Activated CD4-positive, alpha-beta memory T cell treated with anti-CD3 and anti-CD28 coated beads, Interleukin-2, amount 10 ng/mL, durations not matched to agents 7 days and 5 days (primary cell): ENCODE measurements at places on chromosomes 3 and 15.

DNA sequence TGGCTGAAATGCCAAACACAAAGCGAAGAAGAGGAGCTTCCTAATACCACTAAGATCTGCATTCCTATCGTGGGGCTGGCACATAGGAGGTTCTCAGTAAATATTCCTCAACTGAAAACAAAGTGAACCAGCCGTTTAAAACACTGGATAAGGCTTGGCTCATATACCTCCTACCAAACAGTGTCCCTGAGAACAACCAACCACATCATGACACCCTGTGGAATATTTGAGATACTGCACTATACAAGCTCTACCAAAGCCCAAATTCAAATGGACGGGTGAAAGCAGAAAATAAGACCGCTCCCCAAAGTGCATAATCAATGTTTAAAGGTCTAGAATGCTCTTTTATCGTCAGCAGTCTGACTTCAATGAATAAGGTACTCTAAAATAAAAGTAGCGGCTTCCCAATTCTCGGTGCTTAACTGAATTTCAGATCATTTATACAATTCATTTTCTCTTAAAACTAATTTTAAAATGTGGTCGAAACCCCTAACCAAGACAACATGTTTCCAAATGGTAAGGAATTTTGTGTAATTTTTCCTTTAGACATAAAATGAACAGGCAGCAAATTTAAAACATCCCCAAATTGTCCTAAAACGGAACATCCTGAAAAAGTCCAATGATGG is 425.8 kb downstream of the ERC2 start:
- DNase-seq, result no peak
- no peaks in the 10 kb centered on the region for H3K36me3 ChIP-seq
- no peak overlapping the region for H3K27ac ChIP-seq

GRCh38 chr3:194133661-194134230 is 2.2 kb upstream of the HES1 start:
- peaks cover 26% of the 10 kb centered on the region for H3K36me3 ChIP-seq
- H3K4me3 ChIP-seq, result peak overlapping the region; percentile 68
- peak; percentile 21 for DNase-seq
- H3K27me3 ChIP-seq, result peaks cover 64% of the 10 kb centered on the region
- H3K4me1 ChIP-seq, result peaks cover 67% of the 10 kb centered on the region

DNA sequence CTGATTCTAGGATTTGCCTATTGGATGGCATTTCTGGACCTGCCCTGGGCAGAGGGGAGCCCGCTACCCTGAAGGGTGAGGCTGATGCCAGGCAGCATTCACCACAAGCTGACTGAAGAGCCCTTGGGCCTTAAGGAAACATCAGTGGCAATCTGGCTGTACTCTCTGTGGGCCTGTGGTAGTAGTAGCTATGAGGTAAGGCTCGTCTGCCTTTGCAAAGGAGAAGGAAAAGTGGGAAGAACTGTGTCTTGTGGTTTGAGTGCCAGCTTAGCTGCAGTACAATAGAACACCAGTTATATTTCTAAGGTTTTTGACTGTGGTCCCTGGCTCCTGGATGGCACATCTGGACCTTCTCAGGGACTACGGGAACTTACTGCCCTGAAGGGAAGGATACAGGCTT is 51.5 kb downstream of the SPTSSB start:
- H3K4me3 ChIP-seq, result no peak overlapping the region
- no peaks in the 10 kb centered on the region for H3K36me3 ChIP-seq
- H3K27me3 ChIP-seq, result peaks cover 69% of the 10 kb centered on the region
- no peak for DNase-seq
- no peak overlapping the region for H3K27ac ChIP-seq

- no peak for DNase-seq
- no peaks in the 10 kb centered on the region for H3K4me1 ChIP-seq
- no peak overlapping the region for H3K4me3 ChIP-seq
- H3K36me3 ChIP-seq, result no peaks in the 10 kb centered on the region
- no peak overlapping the region for H3K27ac ChIP-seq
These were observed 131.0 kb downstream of the PDZRN3 start for GRCh38 chr3:73493543-73494308.

GRCh38 chr3:23720885-23721284 is 84.9 kb upstream of the UBE2E1 start:
- no peak overlapping the region for H3K27ac ChIP-seq
- DNase-seq, result no peak
- peaks cover 9% of the 10 kb centered on the region for H3K27me3 ChIP-seq
- no peak overlapping the region for H3K4me3 ChIP-seq
- H3K4me1 ChIP-seq, result no peaks in the 10 kb centered on the region

GRCh38 chr3:146813496-146813895 is 208.3 kb upstream of the PLSCR5 start:
- no peak overlapping the region for H3K4me3 ChIP-seq
- no peak overlapping the region for H3K27ac ChIP-seq
- no peaks in the 10 kb centered on the region for H3K36me3 ChIP-seq

GRCh38 chr3:193190146-193190786 is 50.8 kb upstream of the PLAAT1 start:
- H3K4me1 ChIP-seq, result no peaks in the 10 kb centered on the region
- H3K27me3 ChIP-seq, result peaks cover 4% of the 10 kb centered on the region
- no peaks in the 10 kb centered on the region for H3K36me3 ChIP-seq
- no peak overlapping the region for H3K27ac ChIP-seq
- no peak overlapping the region for H3K4me3 ChIP-seq

DNA sequence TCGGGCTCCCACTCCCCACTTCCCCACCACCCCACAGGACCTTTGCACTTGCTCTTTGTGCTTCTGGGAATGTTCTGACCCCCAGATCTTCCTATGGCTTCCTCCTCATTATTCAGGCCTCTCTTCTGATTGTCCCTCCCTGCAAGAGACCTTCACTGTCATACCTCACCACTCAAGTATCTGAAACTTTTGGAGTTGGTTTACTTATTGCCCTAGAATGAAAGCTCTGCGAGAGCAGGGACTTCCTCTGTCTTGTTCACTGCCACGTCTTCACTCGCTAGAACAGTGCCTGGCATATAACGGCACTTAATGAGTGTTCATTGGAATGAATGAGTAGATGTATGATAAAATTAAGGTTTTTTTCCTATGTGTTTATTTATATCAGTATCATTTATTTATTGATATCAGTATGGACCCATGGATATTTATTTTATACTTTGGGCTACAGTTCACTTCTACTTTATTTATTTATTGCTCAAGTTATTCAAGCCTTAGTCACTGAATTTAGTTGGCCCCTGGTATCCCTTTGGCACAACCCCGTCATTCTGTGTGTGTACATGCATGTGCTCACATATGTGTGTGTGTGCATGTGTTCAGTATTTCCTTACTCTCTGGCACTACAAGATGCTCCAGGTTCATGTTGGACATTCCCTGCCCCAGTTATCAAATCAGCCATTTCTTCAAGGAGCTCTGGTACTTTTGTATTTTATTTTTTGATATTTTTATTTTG is 197.6 kb downstream of the THSD4 start:
- H3K27ac ChIP-seq, result no peak overlapping the region
- no peaks in the 10 kb centered on the region for H3K27me3 ChIP-seq
- no peaks in the 10 kb centered on the region for H3K36me3 ChIP-seq
- no peaks in the 10 kb centered on the region for H3K4me1 ChIP-seq
- H3K4me3 ChIP-seq, result no peak overlapping the region

GRCh38 chr3:145898487-145898886 is 262.5 kb downstream of the PLOD2 start:
- H3K36me3 ChIP-seq, result no peaks in the 10 kb centered on the region
- no peak for DNase-seq
- no peaks in the 10 kb centered on the region for H3K4me1 ChIP-seq
- no peak overlapping the region for H3K4me3 ChIP-seq

DNA sequence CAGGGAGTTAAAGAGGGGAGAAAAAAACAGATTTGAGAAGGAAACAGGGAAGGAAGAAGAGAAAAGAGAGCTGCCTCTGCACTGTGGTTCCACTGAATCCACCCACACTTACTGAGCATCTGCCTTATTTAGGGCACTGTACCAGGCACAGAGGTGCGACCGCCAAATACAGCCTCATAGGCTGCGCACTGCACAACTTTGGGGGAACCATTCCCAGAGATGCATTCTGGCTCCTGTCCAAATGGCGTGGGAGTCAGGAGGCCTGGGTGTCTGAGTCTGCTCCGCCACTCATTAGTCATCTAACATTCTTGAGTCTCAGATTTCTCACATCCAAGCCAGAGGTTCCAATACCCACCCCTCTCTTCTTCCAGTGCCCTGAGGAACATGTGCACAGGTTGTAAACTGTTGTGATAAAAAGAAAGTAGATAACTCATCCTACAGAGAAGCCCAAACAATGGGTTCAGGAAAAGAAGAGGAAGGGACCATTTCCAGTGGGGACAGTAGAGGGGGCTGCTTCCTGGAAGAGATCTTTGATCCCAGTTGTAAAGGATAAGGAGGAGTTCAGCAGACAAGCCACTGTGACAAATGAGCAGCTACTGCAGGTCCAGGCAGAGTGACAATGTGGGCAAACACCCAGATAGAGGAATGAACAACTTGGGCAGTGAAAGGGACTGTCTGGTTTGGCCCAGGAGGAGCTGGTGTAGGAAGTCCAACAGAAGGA is 254.6 kb downstream of the UACA start:
- H3K27me3 ChIP-seq, result peaks cover 46% of the 10 kb centered on the region
- peak overlapping the region; percentile 34 for H3K27ac ChIP-seq
- peaks cover 59% of the 10 kb centered on the region for H3K4me1 ChIP-seq

- no peak for DNase-seq
- H3K4me3 ChIP-seq, result peak overlapping the region; percentile 99
- H3K27me3 ChIP-seq, result no peaks in the 10 kb centered on the region
- peaks cover 52% of the 10 kb centered on the region for H3K36me3 ChIP-seq
These were observed 966 bp downstream of the ALAS1 start for GRCh38 chr3:52198643-52199608.

GRCh38 chr3:57163751-57164150 is 1.4 kb downstream of the IL17RD start:
- H3K27me3 ChIP-seq, result peaks cover 76% of the 10 kb centered on the region
- H3K4me1 ChIP-seq, result peaks cover 15% of the 10 kb centered on the region
- no peaks in the 10 kb centered on the region for H3K36me3 ChIP-seq
- no peak overlapping the region for H3K27ac ChIP-seq
- H3K4me3 ChIP-seq, result peak overlapping the region; percentile 64
- DNase-seq, result no peak

DNA sequence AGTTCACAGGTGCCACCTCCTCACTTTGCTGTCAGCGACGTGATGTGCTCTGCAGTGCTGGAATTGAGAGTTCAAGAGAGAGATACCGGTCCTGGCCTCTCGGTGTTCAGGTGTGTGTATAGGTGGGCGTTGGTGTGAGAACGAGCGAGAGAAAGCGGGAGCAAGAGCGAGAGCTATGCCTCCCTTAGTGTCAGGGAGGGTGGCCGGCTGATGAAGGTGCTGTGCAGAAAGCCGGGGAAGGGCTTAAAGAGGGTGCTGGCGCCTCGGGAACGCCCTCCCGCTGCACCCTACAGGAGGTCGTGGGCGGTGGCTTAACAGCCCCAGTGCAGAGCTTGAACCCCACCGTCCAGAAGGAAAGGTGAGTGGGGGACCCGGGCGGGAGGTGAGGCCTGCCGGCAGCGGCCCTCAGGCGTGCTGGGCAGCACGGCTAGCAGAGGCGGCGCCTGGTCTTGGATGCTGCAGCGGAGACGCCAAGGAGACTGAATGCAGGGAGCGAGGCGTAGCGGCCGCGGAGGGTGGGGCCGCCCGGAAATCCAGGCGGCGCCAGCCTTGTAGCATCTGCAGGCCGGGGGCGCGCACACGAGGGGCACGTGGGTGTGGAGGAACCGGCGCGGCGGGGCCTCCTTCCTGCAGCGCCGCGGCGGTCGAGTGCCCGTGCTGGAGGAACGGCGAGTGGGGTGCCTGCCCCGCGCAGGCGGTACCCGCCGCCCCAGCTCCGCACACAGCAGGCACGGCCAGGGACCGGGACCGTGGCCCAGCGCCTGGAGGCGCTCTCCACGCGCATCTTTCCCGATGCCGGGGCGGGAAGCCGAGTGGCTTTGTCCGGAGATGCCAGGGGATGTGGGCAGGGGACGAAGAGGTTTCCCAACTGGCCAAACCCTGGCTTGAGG is 246.8 kb upstream of the TOPAZ1 start:
- H3K36me3 ChIP-seq, result peaks cover 10% of the 10 kb centered on the region
- no peak overlapping the region for H3K27ac ChIP-seq
- peak; percentile 32 for DNase-seq
- H3K27me3 ChIP-seq, result peaks cover 74% of the 10 kb centered on the region
